ENCODE measurements at places on chromosomes 5 and 9. TPM values are rescaled to one million over a fixed set of nuclear protein-coding genes. Genes with fewer than 3 reads are reported as not detected.

The AJM1 gene
- 1.2 TPM for total RNA-seq

The RNF183 gene
- not detected for total RNA-seq

The ADAMTS16 gene
- total RNA-seq = under 0.01 TPM

The ADGRD2 gene
- not detected for total RNA-seq

The SLCO6A1 gene
- total RNA-seq = not detected

The BOD1 gene
- 47.1 TPM for total RNA-seq

The RPP25L gene
- 16.1 TPM for total RNA-seq

The PCDHGC3 gene
- 9.4 TPM for total RNA-seq

The C1QTNF3 gene
- 4.3 TPM for total RNA-seq

The WDR31 gene
- total RNA-seq = 1.7 TPM

The CATSPER3 gene
- not detected for total RNA-seq

The CKMT2 gene
- total RNA-seq = not detected

The URM1 gene
- total RNA-seq = 22.0 TPM
